Heart right ventricle (tissue), 16 donors: ENCODE measurements at places on chromosomes 7 and 10.

- DNase-seq, result no peak
Observed at GRCh38 chr10:56547163-56547562, 186.1 kb upstream of the ZWINT start.

DNA sequence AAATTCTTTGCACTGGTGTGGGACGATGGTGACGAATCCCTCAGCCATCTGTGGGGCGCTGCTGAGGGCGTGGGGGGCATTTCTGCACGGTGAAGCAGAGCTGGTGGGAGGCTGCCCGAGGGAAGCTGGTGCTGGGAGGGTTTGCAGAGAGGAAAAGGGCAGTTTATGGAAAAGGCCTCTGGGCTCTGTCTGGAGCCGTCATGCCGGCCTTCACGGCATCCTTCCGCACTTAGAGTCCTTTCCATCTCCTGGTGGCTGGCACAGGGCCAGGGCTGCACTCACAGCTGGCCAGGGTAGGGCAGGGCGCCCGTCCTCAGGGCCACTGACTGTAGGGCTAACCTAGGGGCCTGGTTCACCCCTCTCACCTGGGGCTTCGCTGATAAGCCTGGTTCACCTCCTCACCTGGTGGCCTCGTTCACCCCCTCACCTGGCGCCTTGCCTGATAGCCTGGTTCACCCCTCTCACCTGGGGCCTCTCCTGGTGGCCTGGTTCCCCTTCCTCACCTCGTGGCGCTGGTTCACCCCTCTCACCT is 598 bp upstream of the AMZ1 start:
- peak; percentile 45 for DNase-seq

DNA sequence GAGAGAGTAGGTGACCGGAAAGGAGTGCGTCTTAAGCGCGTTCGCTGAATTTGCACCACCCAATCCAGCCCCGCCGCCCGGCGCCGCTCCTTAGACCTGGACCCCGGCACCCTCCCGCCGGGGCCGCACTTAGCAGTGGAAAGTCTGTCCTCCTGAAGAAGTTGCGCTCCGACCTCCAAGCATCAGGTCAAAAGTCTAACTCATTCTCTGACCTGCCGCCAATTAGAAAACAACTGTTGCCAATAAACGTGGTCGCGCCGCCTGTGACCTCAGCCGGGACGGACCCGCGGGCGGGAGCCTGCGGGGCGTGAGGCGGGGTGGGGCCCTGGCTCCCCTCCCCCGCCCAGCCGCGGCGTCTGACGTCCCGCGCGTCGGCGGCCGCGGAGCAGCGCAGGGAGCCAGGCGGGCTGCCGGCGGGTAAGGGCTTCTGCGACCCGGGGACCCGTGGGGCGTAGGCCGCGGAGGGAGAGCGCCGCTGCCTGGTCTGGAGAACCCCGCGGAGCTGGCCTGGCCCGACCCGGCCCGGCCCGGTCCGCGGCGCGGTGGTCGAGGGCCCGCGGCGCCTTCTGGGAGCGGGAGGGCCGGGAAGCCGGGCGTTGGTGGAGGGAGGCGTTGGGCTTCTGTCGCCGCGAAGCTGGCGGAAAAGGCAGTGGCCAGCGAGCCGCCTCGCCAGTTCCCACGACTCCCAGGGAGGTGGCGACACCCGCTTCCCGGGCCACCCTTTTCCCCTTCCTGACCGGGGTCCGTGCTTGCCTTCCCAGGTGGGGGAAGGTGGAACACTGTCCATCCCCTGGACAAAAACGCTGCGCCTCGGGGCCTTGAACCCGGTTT is at the start of gene BCAP29:
Gene BCAP29, plus strand, starts transcription at position 362 of the 831 bp plus-strand sequence. CDS start 527 bp downstream, outside the sequence.
- DNase-seq, result peak; percentile 83

GRCh38 chr10:124204726-124205125 is 111.3 kb upstream of the CHST15 start:
- no peak for DNase-seq

- no peak for DNase-seq
Observed at GRCh38 chr10:131921184-131921583, 20.4 kb downstream of the PPP2R2D start.
